Activated effector memory CD4-positive, alpha-beta T cell treated with Interleukin-2 at 50 U/mL for 16 hours (primary cell): ENCODE measurements at places on chromosomes 3 and 15.

DNA sequence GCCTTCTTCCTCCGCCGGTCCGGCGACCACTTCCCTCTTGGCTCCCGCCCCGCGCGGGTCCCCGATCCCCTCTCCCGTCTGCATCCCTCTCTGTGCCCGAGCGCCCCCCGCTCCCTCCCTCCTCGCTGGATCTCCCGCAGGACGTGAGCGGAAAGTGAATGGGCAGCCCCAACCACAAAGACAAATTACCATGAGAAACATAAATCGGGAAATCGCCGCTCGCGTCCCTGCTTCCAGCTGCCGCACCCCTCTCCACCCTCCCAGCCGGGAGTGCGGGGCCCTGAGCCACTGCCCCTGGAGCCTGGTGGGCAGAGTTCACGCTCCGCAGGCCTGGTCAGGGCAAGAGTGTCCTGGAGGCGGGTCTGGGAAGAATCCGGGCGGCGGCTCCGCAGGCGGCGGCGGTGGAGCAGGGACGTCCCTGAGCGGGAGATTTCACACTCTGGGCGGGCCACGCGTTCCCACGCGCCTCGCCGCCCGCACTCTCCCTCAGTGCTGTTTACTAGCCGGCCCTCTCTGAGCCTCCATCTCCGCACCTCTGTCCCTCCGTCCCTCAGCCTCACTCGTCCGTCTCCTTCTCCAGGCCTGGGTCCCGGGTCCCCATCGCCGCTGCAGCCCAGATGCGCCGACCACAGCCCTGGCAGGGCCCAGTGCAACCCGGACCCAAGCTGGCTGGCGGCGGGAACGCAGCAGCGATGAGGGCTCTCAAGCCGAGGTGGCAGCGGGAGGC, 835 bp downstream of the SEMA5B start:
- DNase-seq, result no peak

DNA sequence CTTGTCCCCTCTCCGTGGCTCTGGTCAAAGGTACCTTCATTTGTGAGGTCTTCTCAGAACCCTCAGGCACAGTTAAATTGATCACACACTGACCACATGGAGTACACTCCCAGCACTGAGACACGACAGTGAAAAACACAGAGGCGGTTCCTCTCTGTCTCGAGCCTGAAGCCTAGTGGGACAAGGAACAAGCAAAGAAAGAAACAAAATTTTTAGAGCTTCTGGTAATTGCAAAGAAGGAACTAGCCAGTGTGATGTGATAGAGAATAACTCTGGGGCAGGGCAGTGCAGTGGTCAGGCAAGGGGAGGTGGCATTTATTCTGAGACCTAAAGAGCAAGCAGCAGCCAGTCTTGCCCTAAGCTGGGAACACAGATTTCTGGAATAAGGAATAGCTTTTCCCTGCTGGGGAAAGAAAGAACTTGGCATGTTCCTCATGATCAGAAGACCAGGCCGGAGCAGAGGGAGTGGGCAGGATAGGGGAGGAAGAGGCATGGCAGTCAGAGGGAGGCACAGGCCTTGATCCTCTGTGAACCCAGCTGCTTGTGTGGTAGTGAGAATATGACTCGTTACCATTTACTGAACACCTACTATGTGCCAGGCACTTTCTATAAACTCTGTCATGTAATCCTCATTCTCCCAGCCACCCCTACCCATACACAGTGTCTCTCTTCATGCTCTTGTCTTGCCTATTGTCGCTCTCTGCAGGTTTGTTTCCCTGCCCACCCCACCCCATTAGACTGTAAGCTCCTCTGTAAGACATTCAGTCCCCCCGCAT, 262.3 kb upstream of the HES1 start:
- DNase-seq, result no peak

DNA sequence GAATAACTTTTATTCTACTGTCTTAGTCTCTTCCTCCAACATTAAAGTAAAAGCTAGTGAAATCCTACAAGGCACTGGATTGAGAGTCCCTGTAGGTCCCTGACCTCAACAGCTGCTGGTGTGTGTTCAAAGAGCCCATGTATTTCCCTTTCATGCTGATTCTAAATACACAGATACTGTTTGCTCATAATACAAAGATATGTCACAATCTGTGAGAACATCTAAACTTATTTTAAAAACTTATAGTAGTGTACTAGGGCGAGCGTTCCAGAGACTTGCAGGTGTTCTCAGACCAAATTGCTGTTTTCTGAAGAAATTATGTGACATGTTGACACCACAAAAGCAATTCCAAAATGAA, 145.9 kb upstream of the LIPC start:
- no peak for DNase-seq

DNA sequence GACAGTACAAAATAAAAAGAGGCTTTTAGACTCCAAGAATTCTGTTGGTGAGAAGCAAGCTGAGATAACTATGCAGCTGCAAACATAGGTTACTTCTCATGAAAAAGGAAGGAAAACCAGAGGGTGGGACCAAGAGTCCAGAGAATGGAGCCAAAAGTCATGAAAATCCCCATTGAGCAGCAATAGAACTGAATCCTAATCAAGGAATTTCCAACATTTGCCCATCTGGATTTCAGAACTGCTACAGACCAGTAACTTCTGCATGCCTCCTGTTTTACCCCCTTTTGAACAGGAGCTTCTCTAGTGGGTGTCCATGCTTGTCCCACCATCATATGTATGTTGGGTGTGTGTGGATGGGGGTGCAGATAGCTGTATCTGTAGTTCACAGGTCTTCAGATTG, 33.6 kb upstream of the BNC1 start:
- DNase-seq, result no peak

DNA sequence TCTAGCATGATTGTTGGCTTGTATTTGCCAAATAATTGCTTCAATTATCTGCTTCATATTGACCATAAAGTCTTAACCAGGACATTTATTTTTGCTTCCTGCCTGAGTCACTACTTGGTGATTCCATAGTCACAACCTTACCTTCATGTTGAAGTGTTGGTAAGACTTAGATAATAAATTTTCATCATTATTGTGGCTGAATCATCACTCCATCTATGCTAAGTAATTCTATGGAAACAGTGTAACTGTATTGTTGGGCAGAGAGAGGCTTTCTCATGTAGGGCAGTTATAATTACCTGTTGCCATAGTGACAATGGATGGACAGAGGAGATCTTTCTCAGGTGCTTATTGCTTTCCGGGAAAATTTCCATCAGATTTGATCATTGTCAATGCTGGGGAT, 330.7 kb upstream of the LRRC3B start:
- no peak for DNase-seq

DNA sequence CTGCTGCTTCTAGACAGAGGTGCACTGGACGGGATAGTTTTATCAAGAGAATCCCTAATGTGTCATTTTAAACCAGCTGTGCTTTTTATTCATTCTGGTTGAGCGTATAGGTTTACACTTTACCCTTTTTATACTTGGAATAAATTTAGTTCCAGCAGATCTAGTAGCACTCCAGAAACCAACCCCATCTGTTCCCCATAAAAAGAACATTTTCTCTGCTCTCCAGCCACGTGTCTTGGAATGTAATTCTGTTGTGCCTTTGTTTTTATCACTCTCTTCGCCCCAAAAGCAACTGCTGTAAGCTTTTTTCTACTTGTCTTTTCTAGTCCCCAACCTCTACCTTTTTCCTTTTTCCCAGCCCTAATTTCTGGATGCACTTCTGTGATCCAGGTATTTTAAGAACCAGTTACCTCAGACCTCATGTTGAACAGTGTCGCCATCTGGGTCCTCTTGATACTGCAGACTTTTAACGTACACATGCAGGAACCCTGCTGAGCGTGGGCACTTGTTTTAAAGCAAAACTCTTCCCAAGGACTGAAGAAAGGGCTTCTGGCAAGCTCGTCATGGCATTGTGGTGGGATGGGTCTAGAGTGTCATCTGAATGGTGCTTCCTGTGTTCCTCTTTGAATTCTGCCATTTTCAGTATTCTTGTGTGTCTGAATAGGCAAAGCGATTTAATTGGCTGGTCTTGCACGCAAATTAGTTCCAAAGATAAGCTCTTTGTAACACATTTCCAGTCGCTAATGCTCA, 5.7 kb upstream of the EXOG start:
- no peak for DNase-seq

DNA sequence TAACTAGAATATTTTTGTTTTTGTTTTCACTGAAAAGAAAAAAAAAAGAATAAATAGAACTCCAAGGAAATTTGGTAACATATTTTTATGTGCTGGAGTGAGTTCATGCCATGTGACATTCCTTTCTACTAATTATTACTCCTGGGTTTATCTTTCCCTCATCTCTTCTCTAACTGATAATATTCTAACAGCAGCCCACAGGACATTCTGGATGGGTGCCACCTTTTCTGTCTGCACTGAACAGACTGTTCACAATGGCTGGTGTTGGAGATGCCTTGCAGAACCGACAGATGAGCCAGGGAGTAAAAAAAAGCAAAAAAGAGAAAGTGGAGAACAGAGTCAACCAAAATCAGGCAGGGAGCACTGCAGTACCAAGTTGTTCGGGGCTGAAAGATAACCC, 151.3 kb downstream of the OR4M2 start:
- no peak for DNase-seq
